ENCODE measurements at places on chromosomes 13 and 19. TPM values are rescaled to one million over a fixed set of nuclear protein-coding genes. Genes with fewer than 3 reads are reported as not detected.

Gene TEX26
- polyA plus RNA-seq: not detected

Gene METTL21C
- polyA plus RNA-seq: 15.9 TPM

Gene AMH
- 1.4 TPM for polyA plus RNA-seq

Gene IQCN
- polyA plus RNA-seq: 4.9 TPM

- DNase-seq: peak; percentile 87
Observed at GRCh38 chr19:30682999-30683536, 310.9 kb downstream of the ZNF536 start.

- DNase-seq: no peak
Observed at GRCh38 chr13:92825938-92826596, 400.5 kb upstream of the GPC6 start.

- DNase-seq: no peak
Observed at GRCh38 chr13:113170511-113170910, 12.1 kb downstream of the PROZ start.

- DNase-seq: no peak
Observed at GRCh38 chr13:98786023-98786422, 33.6 kb upstream of the SLC15A1 start.

- DNase-seq: peak; percentile 89
Observed at GRCh38 chr19:47663435-47663910, 49.7 kb upstream of the EHD2 start.

DNA sequence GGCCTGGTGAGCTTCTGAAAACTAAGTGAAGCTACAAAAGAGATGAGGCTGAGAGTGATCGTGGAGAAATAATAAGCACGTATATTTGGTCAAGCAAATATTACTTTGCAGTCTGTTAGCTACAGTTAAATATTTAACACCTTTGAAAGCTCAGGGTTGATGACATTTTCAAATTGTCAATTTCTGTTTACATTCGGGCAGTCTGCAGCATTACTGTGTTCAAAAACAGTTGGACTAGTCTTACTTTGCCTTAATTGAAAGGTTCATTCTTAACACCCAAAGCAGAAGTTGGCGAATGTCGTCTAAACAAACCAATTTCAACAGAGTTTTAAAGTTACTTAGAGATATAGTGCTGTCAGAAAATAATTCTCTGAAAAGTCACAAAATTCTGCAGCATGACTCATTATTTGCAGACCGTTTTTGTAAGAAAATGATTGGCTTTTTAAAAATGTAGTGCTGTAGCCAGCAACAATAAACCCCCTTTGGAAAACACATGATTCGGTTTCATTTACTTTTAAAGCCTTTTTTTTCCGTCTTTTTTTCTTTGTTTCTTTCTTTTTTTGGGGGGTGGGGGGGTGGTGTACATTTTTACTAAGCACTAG, 549.0 kb downstream of the GPC6 start:
- DNase-seq: no peak

Measured in muscle of back (tissue), 13 donors.